Common myeloid progenitor, CD34-positive (primary cell): ENCODE measurements at places on chromosomes 3 and 15.

DNA sequence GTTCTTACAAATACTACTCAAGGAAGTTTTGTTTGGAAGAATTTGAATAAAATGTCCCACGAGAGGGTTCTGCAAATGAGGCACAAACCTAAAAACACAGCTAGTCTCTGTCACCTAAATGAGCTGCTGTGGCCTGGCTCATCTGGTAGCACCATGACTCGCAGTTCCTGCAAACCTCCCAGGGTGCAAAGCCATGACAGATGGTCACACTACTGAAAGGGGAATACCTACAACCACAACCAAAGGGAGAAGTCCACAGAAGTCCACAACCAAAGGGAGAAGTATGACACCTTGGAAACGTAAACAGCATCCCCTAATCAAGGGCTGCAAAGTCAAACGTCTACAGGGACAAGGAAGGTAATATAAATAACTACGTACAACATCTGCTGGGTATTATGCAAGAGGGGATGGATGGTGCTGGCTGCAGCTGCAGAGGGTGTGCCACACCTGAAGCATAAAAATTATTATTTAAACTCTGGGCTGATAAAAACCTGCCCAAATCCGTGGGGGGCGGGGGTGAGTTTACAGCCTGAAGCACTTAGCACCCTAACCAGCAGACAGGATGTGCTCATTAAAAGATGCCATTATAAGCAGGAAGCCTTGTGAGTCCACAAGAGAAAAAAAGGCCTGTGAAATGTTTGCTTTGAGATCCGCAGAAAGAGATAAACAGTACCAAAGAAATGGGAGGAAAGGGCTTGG lies 184.0 kb downstream of the MAGI1 start:
- peak; percentile 2 for DNase-seq

GRCh38 chr3:46986782-46987310 lies 7.4 kb downstream of the NBEAL2 start:
- DNase-seq: no peak

DNA sequence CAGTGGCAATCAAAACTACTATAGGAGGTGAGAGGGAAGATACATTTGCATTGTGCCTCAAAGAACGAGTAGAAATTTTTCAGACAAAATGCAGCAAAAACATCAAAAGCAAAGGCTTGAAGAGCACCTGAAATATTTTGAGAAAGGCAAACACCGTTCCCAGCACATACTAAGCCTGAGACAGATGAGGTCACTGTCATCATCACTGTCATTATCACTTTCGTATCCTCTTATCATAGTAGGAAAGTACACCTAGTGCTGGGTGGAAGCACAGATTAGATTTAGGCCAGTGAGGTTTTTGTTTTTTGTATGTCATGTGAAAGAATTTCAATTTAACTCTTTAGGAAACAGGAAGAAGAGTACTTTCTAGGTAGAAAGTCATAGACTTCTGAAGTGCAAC lies 222.0 kb downstream of the GABRB3 start:
- no peak for DNase-seq

DNA sequence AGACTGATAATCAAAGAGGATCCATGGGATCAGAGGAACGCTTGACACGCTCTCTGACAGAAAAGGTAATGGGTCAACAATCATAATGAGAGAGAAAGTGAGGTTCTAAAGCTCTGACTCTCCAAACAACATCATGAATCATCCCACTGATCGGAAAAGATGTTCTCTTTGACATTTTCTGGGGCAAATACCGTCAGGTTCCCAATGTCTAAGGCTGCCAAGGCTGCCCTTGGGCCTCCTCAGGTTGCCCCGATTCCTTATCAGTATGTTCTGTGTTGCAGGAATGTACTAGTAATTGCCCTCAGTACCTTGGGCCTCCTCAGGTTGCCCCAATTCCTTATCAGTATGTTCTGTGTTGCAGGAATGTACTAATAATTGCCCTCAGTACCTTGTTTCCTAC lies 60.9 kb downstream of the NPTN start:
- no peak for DNase-seq

DNA sequence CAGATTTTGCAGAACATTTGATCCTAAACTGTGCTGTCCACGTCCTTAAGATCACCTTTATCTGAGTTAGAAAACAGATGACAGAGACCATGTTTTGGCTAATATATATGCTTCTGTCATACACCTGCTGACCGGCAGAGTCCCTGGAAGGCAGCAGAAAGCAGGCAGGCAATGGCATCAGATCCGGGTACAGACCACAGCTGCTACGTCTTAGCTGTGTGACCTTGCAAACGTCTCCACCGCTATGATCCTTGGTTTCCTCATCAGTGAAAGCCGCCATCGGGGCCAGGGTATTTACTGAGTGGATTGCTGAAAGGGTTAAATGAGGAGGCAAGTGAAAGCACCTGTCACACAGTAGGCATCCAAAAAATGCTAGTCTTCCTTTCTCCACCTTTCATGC lies 72.1 kb downstream of the ABTB1 start:
- no peak for DNase-seq

- DNase-seq: no peak
Measured at GRCh38 chr3:114112696-114113095, 56.2 kb downstream of the QTRT2 start.

GRCh38 chr3:16402451-16402850 lies 111.0 kb downstream of the RFTN1 start:
- no peak for DNase-seq

GRCh38 chr3:119380697-119381096 lies 82.7 kb downstream of the TMEM39A start:
- DNase-seq: no peak

- DNase-seq: no peak
Measured at GRCh38 chr15:79812541-79812940, 84.3 kb downstream of the MTHFS start.

DNA sequence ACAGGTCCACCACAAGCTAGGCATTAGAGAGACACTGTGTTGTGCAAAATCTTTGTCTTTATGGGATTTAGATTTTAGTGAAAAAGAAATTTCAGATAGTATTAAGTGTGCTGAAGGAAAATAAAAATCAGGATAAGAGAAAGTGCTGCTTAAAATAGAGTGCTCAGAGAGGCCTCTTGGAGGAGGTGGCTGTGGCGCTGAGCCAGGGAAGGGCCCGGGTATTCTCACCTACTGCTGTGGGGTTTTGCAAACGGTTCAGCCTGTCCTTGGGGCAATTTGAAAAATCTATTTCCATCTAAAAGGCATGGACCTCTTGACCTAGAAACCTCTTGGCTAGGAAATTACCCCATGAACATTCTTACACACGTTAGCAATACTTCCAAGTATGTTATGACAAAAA lies 267.7 kb downstream of the TJP1 start:
- no peak for DNase-seq

DNA sequence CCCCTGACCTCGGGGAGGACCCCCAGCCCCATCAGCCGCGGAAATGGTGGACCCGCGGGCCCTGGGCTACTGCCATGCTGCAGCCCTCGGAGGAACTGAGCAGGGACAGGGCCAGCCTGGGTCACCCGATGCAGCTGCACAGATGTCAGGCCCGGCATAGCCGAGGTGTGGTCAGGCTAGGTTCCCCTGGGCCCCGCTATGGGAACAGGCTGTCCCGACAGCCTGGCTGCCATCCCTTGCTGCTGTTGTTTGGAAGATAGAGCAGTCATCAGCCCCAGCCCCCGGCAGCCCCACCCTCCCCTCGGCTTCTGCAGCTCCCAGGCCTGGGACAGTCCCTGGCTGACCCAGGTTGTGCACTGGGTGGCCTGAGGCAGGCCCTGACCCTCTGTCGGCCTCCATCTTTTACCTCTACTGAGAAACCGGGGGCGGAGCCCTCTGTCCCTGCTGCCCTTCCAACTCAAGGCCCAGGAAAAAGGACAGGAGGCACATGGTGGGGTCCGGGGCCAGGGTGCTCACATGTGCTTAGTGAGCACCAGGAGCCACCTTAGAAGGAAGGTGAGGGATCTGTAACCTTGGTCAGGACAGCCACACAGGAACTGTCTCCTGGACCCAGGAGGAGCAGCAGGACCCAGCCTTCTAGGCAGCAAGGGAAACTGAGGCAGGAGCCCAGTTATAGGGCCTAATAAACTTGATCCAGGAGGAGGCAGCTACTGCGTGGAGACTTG lies 31.5 kb upstream of the FBLN2 start:
- no peak for DNase-seq

- no peak for DNase-seq
Measured at GRCh38 chr15:61989667-61990066, 70.6 kb downstream of the VPS13C start.

DNA sequence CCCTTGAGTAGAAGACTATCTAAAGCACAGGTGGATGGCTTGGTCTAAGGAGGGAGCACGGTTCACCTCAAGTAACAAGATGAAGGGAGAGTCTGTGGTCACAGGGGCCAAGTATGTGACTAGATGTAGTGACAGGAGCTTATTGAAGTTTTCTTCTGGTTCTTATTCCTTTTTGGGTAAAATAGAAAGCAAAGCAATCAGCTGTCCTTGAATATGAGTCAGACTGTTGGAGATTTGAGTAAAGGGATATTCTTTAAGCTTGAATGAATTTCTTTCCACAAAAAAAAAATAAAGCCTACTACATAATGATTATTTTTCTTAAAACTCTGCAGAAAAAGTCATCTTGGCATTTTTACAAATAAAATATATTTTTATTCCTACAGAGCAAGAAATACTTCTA lies 1.5 kb upstream of the CNTN6 start:
- DNase-seq: no peak

- peak; percentile 35 for DNase-seq
Measured at GRCh38 chr15:97961067-97961954, 808 bp downstream of the ARRDC4 start.

DNA sequence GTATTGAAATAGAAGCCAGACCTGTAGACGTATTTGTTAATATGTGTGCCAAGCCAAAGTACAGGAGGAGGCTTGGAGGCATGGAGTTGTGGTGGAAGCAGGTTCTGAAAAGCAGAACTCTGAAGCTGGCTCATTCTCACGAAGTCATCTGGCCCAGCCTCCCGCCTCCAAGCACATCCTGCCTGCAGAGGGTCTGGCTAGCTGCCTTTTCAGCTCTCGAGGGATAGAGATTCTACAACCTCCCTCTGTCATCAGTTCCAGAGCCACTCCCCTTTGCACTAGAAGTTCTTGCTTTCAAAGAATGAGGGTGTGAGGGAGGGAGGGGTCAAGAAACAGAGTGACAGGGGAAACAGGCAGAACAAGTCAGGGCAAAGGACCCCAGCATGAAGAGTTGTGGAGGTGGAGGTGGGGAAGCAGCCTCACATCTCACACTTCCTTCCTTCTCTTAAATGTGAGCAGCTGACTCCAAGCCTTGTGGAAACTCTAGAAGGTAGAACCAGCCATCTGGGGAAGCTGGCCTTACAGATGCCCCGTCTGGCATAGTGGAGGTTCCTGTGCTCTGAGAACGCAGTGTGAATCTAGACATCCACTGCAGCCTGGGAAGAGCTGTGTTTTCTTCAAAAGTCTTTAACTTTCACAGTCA lies 95.3 kb downstream of the SLC49A4 start:
- peak; percentile 92 for DNase-seq

DNA sequence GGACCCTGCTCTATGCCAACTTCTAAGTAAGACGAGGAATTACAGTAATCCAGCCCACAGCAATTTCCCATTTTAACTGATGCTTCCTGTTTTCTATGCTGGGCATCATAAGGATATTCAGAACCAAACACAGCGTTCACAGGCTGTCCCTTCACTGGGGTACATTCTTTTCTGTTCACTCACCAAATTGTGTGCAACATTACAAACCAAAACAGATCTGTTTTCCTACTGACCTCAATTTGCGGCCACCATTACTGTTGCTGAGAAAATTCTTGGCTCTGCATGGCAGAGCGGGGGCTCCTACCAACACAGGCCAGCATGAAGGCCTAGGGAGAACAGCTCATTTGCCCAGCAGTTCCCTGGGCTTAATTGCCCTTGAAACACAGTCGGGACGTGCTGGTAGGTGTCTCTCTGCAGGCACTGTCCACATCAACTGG lies 76.5 kb downstream of the MYO1E start:
- peak; percentile 35 for DNase-seq

- no peak for DNase-seq
Measured at GRCh38 chr15:39432026-39432425, 148.9 kb upstream of the THBS1 start.

GRCh38 chr3:9673752-9674151 lies 24.4 kb downstream of the MTMR14 start:
- DNase-seq: no peak

- no peak for DNase-seq
Measured at GRCh38 chr3:162274070-162274469, 777.5 kb downstream of the OTOL1 start.

DNA sequence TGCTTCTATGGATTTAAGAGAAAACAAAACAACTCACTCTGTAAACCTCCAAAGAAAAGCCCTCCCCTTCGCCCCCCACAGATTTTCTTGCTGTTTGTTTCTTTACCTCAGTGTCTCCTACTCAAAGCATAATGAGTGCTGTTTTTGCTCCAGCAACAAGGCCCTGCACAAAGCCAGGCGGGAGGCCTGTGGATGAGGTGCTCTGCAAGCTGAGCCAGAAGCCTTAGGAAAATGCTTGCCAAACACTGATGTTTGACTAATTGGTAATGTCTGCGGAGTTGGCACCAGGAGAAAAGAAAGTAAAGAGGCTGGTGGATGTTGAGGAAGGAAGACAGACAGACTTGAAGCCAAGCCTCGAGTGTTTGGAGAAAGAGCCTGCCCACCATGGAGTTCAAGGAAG lies 99.7 kb downstream of the RARB start:
- no peak for DNase-seq

DNA sequence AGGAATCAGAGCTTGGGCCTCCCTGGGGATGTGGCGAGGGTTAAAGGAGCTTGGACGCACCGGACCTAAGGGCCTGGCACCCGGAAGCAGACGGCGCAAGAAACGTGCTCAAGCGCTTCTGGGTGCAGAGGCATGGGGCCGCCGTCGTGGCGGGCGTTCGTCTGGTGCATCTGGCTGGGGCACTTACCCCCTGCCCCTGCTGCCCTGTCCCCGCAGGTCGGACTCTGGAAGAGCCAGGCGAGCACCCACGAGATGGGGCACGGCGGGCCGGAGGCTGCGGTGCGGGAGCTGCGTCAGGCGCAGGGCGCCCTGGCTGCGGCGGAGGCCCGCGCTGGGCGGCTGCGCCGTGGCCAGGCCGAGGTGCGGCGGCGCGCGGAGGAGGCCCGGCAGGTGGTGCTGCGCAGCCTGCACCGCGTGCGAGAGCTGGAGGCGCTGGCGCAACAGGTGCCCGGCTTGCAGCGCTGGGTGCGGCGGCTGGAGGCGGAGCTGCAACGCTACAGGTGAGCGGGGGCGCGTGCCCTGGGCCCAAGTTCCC lies 2.5 kb downstream of the EFCC1 start:
- peak; percentile 81 for DNase-seq

- DNase-seq: no peak
Measured at GRCh38 chr3:83873550-83873949, 1085.2 kb upstream of the CADM2 start.

DNA sequence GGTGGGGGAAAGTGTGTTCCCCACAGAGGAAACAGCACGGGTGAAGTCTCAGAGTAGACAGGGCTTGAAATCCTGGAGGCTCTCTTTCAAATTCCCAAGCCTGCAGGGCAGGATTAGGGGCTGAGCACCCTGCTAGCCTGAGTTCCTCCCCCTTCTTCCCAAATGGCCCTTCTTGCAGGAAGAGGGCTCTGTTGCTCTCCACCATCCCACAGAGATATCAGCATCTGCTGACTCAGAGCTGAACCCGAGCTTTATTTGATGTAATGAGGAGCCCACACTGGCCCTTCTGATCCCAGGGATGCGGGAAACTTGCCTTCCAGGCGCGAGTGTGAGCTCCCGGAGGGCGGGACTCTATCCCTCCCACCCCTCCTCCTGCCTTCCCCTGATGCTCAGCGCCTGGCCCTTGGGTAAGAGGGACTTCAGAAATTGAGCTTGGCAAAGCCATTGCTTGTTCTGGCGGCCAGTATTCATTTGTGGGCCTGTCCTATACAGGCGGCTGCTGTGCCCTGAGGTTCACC lies 1.4 kb upstream of the STRA6 start:
- no peak for DNase-seq
